ENCODE measurements at places on chromosomes 6 and 20.
A peak's percentile ranks its signal among the peaks of the same experiment; 100 is the strongest.

DNA sequence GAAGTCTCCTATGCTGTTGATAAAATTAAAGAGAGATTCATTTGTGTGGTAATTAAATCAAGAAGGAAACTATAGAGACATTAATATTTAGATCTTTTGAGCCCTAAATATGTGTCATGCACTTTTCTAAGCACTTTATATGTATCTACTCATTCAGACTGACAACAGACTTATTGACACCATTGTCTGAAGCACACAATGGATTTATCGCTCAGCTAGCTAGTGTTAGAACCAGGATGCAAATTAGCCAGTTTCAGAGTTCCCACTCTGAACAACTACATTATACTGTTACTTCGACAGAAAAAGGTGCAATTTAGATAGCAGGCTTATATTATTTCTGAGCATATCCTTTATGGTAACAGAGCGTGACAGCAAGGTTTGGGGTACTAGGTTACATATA lies 27.7 kb upstream of the KIAA0408 start:
- DNase-seq: no peak

DNA sequence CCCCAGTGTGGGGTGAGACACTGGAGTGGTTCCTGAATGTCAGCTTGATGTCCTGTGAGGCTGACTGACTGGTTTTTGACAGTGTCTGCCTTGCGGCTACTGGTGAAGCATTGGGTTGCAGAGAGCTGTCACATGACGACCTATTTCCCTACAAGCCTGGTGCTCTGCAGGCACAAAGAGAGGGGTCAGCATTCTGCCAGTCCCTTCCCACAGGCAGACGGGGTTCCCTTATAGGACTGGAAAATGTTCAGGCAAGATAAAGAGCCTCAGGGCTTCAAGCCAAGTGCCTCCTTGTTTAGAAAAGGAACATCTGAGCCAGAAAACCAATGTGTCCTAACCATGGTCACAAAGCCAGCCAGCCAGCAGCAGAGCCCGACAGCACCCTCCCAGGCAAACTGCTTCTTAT lies 11.0 kb downstream of the LY86 start:
- DNase-seq: no peak

DNA sequence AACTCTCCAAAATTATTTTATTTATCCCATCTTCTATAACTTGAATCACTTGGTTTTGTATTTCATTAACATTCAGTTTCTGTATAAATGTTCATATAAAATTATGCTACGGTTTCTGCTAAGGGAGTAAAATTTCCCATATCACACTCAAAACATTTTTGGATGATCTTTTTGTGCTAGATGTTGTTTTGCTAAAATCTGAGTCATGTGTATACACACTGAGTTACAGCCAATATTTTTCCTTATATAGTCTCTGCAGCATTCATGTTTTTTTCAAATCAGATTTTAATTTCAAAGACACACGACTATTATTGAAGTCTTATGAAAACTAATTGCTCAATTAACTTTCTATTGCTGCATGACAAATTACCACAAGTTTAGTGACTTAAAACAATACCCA lies 54.3 kb upstream of the SLC2A12 start:
- no peak for DNase-seq

DNA sequence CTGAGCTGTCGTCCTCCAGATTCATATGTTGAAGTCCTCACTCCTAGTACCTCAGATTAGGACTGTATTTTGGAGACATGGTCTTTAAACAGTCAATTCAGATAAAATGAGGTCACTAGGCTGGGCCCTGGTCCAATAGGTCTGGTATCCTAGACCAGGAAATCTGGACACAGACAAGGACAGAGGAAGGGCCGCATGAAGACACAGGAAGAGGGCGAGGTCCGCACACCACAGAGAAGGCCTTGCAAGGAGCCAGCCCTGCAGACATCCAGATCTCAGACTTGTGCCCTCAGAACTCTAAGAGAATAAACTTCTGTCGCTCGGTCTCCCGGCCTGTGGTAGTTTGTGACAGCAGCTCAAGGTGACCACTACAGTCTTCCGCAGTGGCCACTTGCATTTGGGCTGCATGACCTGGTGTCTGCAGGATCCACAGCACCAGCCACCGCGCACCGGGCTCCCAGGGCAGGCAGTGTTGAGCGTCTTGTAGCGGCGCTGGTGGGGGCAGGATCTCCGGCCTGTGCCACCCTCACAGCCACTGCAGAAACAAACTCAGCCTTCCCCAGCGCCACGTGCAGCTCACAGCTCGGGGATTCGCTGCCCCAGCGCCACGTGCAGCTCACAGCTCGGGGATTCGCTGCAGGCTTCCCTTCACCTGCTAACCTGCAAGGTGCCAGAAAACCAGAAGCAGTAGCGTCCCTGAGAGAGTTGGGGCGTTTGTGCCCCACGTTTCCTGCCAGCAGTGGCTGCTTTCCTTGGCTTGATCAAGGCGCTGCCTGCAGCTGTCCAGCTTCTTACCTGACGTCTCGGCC lies 6.0 kb upstream of the RBM38 start:
- no peak for DNase-seq

- no peak for DNase-seq
Measured at GRCh38 chr6:21748343-21749056, 154.9 kb downstream of the SOX4 start.

GRCh38 chr6:38549180-38549579 lies 90.5 kb downstream of the BTBD9 start:
- DNase-seq: no peak

DNA sequence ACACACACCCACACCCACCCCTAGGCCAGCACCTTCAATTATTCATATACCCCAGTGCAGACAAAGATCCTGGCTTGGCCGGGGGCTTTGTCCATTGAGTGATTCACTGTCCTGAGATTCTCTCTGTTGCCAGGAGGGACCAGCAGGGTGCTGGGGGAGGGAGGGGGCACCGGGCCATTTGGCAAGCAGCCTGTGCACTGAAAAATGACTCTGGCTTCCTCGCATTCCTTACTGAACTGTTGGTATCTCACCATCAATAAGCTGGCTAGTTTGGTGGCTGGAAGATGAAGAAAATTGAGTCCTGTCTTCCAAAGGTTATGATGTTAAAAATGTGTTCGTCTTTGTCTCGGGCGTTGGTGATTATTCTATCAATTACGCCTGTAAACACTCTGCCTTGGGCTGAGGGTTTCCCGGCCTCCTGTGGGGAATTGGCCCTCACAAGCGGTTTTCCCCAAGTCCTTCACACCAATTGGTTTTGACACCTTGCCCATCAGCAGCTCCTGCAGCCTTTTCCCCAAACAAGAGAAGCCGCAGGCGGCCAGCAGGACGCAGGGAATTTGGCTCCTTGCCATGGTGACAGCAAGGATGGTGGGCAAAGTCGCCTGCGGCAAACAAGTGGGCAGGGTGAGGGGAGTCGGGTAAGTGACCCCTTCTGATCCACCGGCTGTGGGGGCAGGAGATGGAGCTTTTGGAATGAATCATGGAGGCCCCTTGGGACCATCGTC lies 4.9 kb downstream of the VSTM2L start:
- DNase-seq: no peak

- DNase-seq: no peak
Measured at GRCh38 chr6:8993111-8993510, 557.8 kb upstream of the SLC35B3 start.

DNA sequence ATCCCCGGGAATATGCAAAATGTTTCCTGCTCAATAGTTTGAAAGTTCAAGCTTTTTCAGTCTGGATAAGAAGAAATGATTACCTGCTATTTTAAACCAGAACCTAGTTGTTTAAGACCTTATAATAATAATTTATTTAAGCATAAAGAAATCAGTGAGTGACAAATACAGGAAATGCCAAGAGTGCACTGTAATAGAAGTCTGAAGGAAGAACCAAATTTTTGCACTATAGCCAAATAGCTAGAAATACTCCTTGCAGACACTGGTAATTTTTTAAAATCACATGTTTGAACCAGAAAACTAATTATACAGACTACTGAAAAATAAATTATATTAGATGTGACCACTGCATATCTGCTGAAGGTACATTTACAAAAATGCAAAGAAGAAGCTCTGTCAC lies 93.2 kb downstream of the MMS22L start:
- DNase-seq: no peak

GRCh38 chr6:11938285-11938890 lies 73.7 kb upstream of the HIVEP1 start:
- DNase-seq: no peak

GRCh38 chr20:38626921-38627659 lies 25.5 kb downstream of the ARHGAP40 start:
- no peak for DNase-seq

- no peak for DNase-seq
Measured at GRCh38 chr6:55100686-55101085, 73.6 kb upstream of the HCRTR2 start.

DNA sequence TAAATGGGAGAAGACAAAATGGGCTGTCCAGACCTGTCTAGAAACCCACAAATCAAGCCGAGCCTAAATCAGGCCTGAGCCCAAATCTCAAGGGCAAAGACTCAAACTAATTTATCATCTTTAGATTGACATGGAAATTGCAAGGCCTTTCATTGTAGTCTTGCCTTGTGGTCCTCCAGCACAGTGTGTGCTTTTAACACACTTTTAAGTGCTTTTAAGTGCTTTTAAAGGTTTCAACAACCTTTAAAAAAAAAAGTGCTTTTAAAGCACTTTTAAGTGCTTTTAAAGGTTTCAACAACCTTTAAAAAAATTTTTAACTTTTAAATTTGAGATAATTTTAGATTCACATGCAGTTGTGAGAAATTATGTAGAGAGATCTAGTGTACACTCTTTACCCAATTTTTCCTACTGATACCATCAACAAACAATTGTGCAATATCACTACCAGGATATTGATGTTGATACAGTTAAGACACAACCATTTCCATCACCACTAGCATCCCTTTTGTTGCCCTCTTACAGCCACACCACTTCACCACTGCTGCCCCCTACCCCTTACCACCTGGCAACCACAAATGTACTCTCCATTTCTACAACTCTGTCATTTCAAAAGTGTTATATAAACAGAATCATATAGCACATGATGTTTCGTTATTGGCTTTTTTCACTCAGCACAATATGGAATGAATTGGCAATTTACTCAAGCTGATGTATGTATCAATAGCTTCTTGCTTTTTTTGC lies 23.1 kb upstream of the DCBLD1 start:
- DNase-seq: no peak

GRCh38 chr6:146047371-146047770 lies 18.5 kb downstream of the GRM1 start:
- no peak for DNase-seq

DNA sequence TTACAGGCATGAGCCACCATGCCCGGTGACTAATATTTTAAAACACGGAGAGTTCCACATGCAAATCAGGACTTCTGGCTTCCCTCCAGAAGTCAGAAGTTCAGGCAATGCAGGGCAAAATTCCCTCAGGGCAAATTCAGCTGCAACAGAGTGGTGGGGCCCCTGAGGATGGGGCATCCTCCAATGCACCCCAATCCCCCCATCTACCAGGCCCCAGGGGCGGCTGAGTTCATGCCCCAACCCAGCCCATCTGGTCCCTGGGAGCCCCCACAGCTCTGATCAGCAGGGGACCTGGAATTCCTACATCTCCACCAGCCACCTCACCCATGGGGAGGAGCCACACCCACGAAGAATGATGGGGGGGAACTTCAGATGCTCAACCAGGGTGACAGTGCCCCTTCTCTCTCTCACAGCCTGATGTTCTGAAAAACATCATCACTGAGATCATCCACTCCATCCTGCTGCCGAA lies 22.6 kb downstream of the BPIFB1 start:
- DNase-seq: no peak

DNA sequence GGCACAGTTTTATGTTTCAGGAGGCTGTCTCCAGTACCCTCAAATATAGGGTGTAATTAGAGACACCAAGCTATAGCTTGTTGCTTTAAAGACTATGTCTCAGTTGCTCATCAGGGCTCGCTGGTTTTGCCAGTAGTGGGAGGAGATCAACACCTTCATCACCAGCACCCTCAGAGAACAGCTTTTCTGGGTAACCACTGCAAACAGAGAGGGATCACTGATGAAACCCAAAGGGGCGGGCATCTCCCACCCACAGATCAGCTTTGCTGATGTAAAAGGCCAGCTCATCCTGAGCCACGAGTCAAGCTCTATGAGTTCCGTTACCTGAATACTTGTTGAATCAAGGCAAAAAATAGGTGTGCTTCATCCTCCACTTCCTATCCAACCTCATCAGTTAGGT lies 187.7 kb downstream of the AIG1 start:
- no peak for DNase-seq

GRCh38 chr20:62636446-62636845 lies 5.9 kb upstream of the SLCO4A1 start:
- DNase-seq: no peak

GRCh38 chr6:70369332-70369950 lies 43.9 kb upstream of the FAM135A start:
- DNase-seq: peak; percentile 74

- no peak for DNase-seq
Measured at GRCh38 chr6:145420599-145420998, 314.7 kb downstream of the EPM2A start.

DNA sequence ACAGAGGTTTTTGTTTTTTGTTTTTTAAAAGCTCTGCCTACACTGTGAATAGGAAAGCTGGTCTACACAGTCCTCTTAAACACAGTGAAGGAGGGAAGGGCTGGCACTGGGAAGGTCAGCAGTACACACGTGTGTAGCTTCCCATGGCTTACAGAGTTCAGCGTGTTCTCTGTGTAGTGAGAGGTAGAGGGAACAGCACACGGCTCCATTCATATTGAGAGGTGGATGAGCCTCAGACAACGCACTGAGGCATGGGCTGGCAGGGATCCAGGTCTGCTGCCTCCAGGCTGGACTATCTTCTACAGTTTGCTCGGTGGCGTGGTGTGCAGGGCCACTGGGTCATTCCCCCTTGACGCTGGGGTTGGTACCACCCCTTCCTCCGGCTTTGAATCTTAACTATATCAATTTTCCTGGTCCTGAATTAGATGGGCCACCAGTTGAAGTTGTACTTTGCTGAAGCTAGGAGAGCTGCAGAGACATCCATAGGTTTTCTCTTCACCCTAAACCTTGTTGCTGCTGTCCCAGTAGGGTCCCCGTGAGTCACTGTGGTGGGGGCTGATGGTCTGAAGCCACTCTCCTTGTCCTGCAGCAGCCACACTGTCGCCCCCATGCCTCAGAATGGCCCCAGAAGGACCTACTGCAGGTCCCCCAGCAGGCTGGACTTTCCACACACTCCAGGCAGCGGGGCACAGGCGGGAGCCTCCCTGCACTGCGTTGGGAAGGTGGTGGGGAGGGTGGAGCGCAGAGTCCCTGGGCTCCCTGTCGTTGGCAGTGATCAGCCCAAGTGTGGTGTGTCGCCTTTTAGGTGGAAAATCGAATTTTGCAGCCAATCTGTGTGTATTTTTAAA lies 2.0 kb downstream of the ARFGAP1 start:
- DNase-seq: no peak

- DNase-seq: no peak
Measured at GRCh38 chr6:85452441-85452881, 2.6 kb downstream of the NT5E start.

- DNase-seq: no peak
Measured at GRCh38 chr20:7858734-7859250, 81.5 kb downstream of the HAO1 start.

DNA sequence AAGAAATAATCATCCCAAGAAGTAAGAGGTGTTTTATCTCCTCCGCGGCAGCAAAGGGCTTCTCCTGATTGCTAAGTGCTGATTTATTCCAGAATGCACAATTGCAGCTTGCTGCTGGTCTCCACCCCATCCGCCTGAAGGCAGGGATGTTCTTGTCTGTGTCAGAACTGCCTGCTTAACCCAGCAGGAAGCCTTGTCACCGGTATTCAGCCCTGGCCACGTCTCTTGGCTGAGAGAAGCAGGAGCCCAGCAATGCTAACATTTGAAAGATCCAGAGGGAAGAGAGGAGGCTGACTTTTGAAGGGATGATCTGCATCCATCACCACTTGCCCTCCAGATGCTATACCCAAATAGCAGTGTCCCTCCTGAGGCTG lies 4.2 kb downstream of the SCML4 start:
- peak; percentile 51 for DNase-seq
